ENCODE measurements at places on chromosomes 1 and 21. TPM values are rescaled to one million over a fixed set of nuclear protein-coding genes. Genes with fewer than 3 reads are reported as not detected.

Gene RNF186
- total RNA-seq: not detected

GRCh38 chr1:14815175-14815877 is 216.8 kb downstream of the KAZN start:
- H3K27ac ChIP-seq: no peak overlapping the region
- no peaks in the 10 kb centered on the region for H3K36me3 ChIP-seq
- DNase-seq: no peak
- H3K4me1 ChIP-seq: no peaks in the 10 kb centered on the region

GRCh38 chr1:67889953-67890567 is 56.8 kb upstream of the GNG12 start:
- no peaks in the 10 kb centered on the region for H3K4me1 ChIP-seq
- H3K27me3 ChIP-seq: no peaks in the 10 kb centered on the region

DNA sequence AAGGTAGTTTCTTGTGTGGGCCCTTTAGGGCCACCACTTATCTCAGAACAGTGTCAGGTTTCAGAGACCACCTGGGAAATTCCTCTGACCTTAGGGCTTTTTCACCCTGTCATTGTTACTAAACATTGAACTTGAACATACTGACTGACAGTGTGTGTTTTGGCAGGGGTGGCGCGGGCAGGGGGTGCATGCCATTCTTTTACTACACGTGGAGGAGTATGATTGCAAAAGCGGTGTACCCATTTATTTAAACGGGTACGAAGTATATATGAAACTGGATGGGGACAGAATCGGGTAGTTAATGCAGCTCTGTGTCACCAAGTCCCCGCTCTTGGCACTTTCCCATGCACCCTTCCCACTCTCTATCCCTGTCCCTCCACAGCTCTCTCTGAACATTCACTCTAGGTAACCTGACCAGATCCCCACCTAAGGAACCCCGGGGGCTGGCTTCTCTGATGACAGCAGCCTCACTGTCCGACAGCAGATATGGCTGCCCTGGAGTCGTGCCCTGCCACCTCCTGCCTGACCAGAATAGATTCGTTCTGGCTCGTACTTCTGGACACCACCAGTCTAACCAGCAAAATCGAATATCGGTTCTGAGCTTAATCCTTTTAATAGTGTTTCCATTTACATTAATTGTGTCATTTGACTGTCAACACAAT is 51.3 kb downstream of the NFASC start:
- DNase-seq: no peak
- H3K27me3 ChIP-seq: peaks cover 3% of the 10 kb centered on the region
- H3K36me3 ChIP-seq: no peaks in the 10 kb centered on the region
- H3K4me1 ChIP-seq: no peaks in the 10 kb centered on the region

GRCh38 chr1:226779561-226779960 is 40.5 kb upstream of the ITPKB start:
- no peaks in the 10 kb centered on the region for H3K36me3 ChIP-seq
- no peak overlapping the region for H3K27ac ChIP-seq
- H3K4me3 ChIP-seq: no peak overlapping the region
- no peaks in the 10 kb centered on the region for H3K27me3 ChIP-seq
- no peak for DNase-seq

Data from CD4-positive, CD25-positive, alpha-beta regulatory T cell (primary cell).